Upper lobe of left lung (tissue), 6 donors: ENCODE measurements at places on chromosomes 6 and 20. TPM values are rescaled to one million over a fixed set of nuclear protein-coding genes. Genes with fewer than 3 reads are reported as not detected.

LINC00237 gene
- not detected for total RNA-seq

SGK2 gene
- 1.9 TPM for total RNA-seq

GRCh38 chr6:150874179-150874578 is 8.7 kb downstream of the MTHFD1L start:
- no peak for DNase-seq

DNA sequence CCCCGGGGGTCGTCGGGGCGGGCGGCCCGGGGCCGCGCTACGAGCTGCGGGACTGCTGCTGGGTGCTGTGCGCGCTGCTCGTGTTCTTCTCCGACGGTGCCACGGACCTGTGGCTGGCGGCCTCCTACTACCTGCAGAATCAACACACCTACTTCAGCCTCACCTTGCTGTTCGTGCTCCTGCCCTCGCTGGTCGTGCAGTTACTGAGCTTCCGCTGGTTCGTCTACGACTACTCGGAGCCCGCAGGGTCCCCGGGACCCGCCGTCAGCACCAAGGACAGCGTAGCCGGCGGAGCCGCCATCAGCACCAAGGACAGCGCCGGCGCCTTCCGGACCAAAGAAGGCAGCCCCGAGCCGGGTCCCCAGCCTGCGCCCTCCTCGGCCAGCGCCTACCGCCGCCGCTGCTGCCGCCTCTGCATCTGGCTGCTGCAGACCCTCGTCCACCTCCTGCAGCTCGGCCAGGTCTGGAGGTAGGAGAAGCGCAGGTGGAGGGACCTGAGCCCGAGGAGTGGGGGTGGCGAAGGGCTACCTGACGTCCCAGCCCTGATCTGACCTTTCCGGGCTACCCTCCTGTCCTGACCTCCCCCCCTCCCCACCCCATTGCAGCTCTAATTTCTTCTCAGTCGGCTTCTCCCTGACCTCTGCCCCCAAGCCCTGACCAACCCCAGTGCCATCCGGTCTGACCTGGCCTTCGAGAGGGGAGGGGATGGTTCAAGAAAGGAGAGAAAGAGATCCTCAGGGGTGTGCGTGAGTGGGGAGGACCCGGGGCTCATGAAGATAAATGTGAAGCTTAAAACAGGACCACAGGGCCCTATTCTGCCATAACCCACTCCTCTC is 558 bp downstream of the XKR7 start:
- peak; percentile 58 for DNase-seq

DNA sequence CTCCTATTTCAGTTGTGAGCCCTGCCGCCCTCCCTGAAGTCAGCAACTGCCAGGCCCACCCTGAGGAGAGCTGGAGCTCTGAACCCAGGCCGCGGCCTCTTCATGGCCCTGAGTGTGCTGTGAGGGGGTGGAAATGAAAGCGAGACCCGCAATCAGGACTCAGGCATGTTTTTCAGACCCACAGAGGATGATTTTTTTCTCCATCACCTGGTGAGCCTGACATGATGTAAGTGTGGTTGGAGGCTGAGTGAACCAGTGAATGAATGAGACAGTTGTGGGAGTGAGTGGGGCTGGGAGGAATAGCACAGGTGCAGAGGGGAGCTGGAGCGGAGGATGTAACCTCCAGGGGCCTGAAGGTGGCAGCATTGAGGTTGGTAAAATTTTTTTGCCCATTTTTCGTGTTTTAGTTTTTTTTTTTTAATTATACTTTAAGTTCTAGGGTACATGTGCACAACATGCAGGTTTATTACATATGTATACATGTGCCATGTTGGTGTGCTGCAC is 18.3 kb downstream of the RAET1L start:
- DNase-seq, result no peak
